GF-D8 (cell line): ENCODE measurements at places on chromosomes 1 and 21.
A peak's percentile ranks its signal among the peaks of the same experiment; 100 is the strongest.

- DNase-seq = no peak
These were observed 9.4 kb upstream of the NHLH1 start for GRCh38 chr1:160357286-160358002.

GRCh38 chr1:247487057-247487456 lies 29.2 kb upstream of the OR2B11 start:
- peak; percentile 54 for DNase-seq

GRCh38 chr21:26167593-26167992 lies 3.0 kb downstream of the APP start:
- no peak for DNase-seq

DNA sequence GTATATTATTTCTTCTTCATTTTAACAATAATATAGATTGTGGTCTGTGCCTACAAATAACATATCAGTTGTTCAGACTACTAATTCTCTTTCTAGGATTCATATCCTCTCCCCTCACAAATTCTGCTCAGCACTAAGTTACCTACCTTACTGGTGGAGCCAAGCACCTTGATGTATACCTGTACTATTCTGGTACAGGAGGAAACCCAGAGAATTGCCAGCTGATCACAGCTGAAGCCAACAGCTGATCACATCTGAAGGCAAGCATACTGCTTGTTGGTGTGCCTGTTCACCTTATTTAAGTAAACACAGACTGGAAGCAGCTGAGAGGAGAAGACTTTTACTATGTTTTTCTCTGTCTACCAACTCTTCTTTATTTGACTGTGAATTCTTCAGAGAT lies 101.8 kb downstream of the PBX1 start:
- DNase-seq = no peak

- DNase-seq = no peak
These were observed 187.0 kb upstream of the USP24 start for GRCh38 chr1:55402142-55402541.

DNA sequence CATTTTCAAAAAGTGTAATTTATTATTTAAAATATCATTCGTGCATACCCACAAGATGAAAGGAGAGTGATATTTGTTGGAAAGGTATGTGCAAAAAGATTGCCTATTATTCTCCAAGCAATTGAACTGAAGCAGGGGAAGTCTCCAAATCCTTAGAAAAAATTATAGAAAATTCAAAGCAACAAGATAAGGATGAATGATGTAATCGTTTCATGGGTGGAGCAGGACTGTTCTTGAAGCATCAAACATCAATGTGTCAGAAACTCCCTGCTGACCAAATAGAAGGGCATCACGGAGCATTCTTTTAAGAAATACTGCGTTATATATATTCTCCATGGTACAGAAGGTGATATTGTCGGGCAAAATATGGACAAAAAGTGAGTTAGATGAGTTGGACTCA lies 87.9 kb upstream of the SPAG17 start:
- no peak for DNase-seq

DNA sequence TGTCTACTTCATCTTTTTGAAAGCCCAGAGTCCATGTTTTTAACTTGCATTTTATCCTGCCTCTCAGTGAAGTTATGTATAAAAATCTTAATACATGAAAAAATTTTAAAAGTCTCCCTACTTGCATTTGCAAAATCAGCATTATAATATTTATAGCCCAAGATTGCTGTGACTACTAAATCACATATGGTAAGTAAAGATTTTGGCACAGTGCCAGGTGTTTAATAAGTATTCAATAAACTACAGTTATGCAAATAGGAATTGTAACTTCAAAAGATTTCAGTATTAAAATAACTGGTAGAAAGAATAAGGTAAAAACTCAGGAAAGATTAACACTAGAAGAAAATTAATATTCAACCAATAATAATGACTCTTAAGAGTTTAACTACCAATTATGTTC lies 641.7 kb downstream of the LRRIQ3 start:
- DNase-seq = no peak

DNA sequence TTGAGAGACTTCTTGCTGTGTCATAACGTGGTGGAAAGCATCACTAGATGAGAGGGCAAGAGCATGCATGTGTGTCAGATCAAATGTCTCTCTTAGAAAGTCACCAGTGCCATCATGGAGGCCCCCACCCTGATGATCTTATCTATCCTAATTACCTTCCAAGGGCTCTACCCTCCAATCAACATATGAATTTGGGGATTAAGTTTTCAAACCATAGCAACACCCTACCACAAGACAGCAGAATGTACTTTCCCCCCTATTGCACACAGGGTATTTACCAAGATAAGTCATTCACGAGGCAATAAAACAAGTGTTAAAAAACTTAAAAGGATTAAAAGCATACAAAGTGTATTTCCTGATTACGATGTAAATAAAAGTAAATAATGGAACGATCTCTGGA lies 515.6 kb downstream of the LMO4 start:
- DNase-seq = no peak
